NCI-H1417 treated with DMSO at 0.1 percent for 48 hours (cell line): ENCODE measurements at places on chromosomes 4 and X.

GRCh38 chrX:136495043-136495442, 2.3 kb upstream of the HTATSF1 start:
- no peak for DNase-seq

- DNase-seq: no peak
Observed at GRCh38 chrX:16376056-16376455, 208.8 kb downstream of the MAGEB17 start.

DNA sequence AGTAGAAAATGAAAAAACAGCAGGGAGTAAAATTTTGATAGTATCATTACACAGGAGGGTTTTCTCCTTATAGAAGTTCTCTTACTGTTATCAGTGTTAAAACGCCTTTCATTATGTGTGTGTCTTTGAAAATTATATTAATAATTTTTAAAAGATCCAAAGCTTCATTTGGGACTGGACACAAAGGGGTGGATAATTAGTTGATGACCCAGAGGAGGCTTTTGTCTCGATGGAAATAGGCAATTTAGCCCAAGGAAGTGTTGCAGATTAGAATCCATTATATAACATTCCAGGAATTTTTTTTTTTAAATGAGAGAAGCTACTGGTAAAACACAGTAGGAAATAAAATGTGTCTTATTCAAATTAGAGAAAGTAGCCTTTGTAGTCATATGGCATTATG, 1339.3 kb downstream of the FSTL5 start:
- no peak for DNase-seq

- DNase-seq: no peak
Observed at GRCh38 chr4:52369649-52370048, 289.5 kb downstream of the USP46 start.

DNA sequence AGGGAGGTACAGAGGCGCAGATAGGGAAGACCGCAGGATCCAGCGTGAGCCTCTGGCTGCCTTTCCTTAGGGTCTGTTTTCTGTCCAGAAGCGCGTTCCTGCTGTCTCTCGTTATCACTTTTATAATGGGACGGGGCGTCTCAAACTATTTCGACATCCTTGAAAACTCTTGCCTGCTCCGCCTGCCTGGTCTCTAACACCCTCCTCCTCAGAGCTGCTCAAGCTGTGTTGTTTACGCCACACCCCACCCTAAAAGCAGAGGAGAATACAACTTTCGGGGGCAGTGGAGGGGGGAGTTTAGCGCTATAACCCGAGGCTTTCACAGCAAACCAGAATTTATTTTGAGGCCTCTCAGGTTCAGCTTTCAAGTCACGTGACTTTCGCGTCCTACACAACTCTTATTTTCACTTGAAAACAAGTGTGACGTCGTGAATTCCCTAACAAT, 646 bp upstream of the FAM3A start:
- DNase-seq: no peak

DNA sequence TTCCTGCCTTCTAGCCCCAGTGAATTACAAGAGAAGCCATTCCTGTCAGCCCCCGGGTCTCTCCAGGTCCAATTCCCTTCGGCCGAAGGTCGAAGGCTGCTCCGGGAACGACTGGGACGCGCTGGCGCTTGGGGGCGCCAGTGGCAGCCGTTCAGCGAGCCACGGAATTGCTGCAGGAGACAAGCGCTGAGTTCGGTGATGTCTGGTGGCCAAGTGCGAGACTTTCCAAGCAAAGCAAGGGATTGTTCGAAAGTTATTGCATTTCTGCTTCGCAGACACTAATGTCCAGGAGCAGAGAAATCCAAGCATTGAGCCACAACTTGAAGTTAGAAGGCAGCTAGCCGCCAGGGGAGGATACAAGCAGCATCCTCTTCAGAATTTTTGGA, 1.1 kb upstream of the DKK2 start:
- no peak for DNase-seq

DNA sequence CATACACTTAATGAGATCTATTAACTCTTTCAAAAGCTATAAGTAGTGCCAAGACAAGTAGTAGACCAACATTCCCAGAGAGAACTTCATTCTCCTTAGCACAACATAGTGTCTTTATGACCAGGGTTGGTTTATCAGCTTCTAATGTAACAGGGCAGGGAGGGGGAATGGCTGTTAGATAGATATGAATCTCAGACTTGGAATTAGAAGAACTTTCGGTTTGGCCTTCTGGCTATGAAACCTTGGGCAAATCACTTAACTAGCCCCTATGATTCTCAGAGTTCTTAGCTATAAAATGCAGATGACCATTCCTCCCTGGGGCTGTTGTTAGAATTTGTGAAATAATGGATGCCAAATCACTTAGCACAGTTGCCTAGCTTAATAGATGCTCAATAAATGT, 132.2 kb downstream of the SLC10A7 start:
- DNase-seq: no peak

GRCh38 chr4:83831588-83831987, 295.7 kb downstream of the GPAT3 start:
- DNase-seq: no peak

DNA sequence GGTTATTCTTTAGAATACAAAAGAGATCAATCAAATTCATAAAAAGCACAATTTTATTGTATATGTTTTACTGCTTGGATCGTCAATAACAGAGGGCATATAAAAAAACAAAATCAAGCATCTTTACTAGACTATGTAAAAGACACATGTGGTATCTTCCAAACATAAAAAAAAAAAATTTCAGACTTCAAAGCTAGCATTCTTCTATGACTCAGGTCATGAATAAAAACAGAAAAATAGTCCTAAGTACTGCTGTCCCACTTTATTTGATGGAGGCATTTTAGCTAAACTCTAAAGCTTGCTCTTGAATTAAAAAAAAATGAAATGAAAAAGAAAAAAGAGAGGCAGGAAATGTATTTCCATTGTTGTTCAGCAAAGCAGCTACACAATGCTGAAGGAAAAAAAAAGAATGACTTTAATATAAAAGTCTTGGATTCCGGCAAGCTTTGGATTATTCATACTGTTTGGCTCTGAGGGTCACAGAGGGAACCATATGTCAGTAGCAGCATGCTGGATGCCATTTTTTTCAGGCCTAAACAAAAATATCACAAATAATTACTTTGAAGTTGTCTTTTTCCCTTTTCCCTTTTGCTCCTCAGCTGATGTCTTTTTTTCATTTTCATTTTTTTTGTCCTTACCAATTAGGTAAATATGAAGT, 249.1 kb upstream of the DIAPH2 start:
- no peak for DNase-seq

DNA sequence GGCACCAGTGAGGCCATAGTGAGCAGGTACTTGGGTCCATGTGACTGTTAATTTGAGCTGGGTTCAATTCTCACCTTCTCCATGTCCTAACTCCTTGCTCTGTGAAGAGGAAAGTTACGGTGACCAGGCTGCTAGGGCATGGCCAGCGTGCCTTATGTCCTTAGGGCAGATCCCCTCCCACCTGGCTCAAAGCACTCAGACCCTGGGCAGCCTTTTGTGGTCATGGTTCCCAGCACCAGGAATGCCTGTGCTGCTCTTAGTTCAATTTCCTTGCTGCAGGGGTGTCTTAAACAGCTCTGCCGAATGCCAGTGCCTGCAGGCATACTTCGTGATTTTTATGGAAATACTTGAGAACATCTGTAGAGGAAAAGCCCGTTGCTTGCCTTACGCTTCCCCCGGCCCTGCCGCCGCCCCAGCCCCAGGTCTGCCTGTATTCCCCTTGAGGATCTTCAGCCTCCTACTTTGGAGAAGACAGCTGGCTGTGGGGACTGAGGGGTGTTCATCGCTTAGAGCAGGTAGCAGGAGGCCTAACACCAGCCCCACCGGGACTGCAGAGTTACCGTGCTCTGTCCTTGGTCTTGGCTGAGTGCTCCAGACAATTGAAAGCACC, 3.1 kb upstream of the CDK16 start:
- DNase-seq: no peak

- no peak for DNase-seq
Observed at GRCh38 chr4:188811121-188811520, 671.9 kb downstream of the TRIML1 start.

DNA sequence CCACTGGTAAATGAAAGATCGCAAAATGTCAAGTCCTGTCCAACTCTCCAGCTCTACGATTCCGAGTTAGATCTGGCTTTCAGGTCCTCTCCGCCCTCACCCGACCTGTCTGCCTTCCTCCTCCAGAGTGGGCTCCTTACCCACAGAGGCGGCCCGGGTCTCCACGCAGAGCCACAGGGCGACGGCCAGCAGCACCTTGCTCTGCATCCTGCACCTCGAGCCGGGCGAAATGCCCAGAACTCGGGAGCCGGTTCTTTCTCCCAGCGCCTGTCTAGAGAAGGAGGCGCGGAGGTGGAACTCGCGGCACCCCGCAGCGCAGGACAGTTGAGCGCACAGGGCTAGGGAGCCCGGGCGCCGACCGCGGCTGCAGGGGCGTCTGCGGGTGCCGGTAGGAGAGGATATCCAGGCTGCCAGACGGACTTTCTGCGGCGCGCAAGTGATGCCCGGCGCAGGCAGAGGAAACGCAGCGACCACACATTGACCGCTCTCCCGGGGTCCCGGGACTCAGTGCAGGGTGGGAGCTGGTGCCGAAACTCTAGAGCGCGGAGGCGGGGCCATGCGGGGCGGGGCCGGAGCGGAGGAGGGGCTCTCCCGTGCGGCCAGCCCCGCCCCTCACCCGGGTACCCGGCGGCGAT, at the start of gene KDR:
TSS of gene KDR (minus strand) at position 509 of the 635 bp plus-strand sequence. CDS start at position 207, 302 bp downstream.
- DNase-seq: no peak

DNA sequence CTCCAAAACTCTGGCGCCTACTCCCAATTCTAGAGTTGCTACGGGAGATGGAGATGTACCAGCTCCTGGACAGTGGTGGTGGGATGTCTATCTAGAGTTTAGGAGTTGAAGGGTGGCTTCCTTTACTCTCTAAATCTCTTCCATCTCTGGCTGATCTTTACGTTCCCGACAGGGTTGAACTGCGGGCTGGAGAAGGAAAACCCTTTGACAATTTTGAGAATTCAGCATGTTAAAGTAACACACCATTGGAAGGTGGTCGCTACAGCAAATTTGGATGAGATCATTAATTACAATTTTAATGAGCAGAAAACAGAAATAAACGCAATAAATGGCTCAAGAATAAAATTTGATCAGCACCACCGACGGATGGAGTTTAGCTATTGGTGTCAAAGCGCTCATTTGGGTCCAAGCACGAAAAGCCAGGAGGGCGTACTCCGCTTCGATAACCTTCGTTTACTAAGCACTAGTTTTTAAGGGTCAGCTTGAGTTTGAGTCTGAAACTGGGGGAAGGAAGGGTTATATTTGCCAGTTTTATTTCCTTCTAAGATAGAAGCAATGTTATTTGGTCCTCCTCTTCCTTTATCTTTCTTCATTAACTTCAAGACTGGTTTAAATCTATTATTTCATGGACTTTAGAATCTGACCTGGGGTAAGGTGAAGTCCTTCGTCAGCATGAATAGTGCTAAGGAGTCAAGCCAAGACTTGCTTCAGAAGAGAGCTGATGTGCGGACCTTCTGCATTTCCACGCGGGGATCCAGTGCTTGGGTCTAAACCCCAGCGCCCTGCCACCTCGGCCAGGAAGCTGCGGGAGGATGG, 1.5 kb upstream of the NKX6-1 start:
- no peak for DNase-seq
